ENCODE measurements at places on chromosomes 11 and 22.

- no peak for DNase-seq
Observed at GRCh38 chr11:111366560-111367410, 12.3 kb downstream of the POU2AF1 start.

DNA sequence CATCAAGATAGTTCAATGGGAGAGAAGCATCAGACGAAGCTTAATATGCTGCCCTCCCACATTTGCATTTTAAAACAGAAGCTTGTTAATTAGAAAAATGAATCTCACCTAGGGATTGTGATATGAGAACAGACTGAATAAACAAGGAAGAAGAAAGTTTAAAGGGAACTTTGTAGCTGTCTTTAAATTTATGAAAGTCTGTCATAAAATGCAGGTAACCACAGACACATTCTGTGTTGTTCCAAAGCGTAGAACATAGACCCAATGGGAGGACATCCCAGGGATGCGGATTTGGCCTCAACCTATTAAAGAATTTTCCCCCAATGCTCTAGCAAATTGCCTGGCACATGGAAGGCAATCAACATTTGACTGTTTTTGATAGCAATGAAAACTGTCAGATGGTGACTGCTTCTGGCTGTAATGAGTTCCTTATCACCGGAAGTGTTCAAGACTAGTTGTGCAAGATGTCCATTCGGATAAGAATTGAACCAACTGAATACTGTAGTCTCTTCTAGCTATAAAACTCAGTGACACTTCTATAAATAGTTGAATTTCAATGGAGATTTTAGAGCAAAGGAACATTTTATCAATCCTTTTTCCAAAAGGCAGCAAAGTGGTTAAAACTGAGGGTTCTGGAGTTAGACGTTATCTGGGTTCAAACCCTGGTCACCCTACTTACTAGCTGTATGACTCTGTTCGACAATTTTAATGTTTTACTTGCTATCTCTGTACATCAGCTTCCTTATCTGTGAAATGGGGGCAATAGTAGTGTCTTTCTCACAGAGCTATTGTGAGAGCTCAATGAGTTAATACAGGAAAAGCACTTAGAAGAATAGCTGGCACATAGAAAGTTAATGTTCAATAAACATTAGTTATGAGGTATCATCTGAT lies 64.9 kb downstream of the LIF start:
- no peak for DNase-seq

- DNase-seq, result no peak
Observed at GRCh38 chr11:108666373-108666772, 1.5 kb downstream of the DDX10 start.

DNA sequence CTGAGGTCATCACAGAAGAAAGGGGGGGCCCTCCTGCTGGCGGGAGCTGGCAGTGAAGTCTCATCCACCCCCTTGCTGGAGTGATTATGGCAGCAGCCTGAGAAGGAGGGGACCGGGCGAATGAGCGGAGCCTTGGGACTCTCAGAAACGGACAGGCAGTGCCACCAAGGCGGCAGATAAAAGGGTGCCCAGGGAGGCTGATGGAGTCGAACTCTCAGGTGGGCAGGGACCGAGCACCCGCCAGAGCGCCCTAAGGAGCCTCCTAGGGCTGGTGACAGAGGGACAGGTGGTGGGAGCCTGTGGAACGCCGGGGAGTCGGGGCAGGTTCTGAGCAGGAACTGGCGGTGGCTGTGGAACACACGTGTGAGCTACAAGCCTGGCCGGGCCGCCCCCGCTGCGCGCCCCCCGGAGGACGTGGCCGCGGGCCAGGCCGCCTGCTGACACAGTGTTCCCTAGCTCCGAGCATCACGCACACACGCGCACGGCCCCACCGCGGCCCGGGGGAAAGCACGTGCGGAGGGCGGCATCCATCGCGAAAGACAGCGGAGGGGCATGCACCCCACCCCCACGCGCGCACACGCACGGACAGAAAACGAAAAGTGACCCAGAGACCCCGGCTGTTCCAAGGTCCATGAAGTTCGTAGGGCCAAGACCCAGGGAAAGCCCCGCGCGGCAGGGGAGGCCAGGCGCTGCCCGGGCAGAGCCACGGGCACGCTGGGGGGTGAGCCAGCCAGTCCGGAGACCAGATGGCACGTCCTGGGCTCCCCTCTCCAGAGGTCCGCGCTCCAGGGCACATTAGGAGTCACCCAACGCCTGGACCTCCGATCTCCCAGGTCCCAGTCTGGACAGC lies 1.0 kb downstream of the VWCE start:
- DNase-seq, result peak; percentile 52

DNA sequence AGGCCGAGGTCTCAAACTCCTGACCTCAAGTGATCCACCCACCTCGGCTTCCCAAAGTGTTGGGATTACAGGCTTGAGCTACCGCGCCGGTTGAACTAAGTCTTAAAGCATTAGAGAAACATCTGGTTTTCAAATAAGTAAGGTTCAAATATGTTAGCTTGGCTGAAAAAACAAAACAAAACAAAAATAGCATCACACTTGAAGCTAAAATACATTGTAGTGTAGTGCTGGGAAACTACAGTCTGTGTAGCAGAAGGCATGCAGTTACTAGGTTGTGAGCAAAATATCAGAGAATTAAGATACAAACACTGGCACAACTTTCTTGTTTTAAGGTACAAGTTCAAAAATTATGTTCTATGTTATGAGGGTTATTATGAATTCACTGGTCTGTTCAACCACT lies 224.8 kb upstream of the CHORDC1 start:
- DNase-seq, result no peak

- DNase-seq, result peak; percentile 98
Observed at GRCh38 chr22:29799217-29799680, 32.1 kb downstream of the UQCR10 start.

DNA sequence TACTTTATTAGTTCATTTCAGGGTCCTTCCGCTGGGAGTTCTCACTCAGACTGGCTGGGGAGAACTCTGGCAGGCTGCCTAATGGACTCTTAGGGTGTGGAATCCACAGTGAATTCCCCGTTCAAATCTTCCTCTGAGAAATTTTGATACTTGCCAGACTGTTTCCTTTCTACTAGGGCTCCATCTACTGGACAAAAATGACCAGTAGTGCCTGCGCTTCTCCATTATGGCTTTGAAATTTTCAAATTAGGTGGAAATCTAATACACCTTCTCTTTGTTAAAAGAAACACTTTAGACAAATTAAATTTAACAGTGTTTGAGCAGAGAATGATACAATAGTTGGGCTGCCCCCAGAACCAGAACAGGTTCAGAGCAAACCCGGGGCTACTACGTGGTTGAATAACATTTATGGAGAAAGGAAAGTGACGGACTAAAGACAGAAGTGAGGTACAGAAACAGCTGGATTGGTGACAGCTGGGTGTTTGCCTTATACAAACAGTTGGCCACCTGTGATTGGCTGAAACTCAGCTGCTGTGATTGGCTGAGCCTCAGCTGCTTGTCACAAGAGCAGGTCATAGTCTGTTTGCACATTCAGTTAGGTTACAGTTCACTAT lies 52.9 kb upstream of the FDX1 start:
- peak; percentile 73 for DNase-seq

- DNase-seq, result no peak
Observed at GRCh38 chr22:22927888-22928665, 40.5 kb downstream of the IGLL5 start.

Data from HFFc6 (cell line).